ENCODE measurements at places on chromosomes 5 and 9.

GRCh38 chr5:72611118-72611730 is 104.0 kb upstream of the ZNF366 start:
- DNase-seq, result peak; percentile 3

DNA sequence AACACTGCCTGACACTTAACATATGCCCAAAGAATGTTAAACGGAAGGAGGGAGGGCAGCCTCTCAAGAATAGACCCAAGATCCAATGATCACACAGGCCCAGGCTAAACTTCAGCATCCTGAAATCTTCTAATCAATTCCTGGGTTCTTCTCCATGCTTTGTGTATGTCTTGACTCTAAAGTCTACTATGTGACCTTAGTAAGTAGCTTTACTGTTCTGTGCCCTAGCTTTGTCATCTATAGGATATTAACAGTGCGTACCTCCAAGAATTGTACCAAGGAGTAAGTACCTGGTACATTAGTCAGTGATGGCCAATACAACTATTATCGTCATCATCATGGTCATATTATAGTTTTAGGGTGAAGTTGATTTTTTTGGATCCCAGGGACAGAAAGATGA is 96.6 kb downstream of the SGCD start:
- no peak for DNase-seq

GRCh38 chr5:37918424-37918823 is 78.6 kb upstream of the GDNF start:
- DNase-seq, result no peak

- no peak for DNase-seq
Measured at GRCh38 chr5:58369513-58370190, 90.2 kb downstream of the PLK2 start.

GRCh38 chr9:111630182-111630963 is 761 bp upstream of the DNAJC25 start:
- no peak for DNase-seq

DNA sequence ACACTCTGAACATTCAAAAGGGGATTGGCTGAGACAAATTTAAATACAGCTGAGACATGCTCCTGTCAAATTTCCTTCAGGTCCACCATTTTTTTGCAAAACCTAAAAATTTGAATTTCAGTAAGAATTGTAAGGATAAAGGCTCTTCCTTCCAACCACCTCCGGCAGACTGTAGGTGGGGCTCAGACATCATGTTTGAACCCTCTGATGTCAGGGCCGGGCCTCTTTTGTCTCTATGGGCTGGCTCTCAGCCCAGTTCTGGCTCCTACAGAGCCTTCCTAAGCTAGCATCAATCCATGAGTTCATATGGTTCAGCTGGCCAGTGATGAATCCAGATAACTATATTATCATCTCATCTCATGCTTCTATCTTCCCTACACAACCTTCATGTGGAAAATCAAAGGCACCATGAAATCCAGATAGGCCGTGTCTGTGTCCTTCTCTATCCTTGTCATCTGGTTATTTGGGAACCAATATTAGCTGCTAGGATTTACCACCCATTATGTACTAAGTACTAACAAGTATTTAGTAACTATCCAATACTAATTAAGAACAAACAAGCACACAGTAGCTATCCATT is 44.2 kb downstream of the NIPSNAP3B start:
- DNase-seq, result no peak

DNA sequence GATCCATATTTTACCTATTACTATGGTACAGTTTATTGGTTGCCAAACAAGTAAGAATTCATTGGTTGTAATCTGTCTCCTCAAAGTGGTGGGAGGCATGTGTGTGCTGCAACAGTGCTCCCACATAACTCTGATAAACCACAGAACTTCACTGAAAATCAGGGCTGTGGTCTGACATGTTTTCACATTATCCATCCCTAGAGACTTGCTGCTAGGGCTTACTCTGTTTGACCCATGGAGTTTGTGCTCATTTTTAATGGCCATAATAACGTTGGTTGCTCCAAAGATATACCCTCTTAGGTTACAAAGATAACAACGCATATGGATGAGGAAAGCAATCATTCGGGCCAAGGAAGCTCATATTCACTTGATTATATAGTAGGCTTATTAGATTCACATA is 37.0 kb downstream of the HACD4 start:
- no peak for DNase-seq

DNA sequence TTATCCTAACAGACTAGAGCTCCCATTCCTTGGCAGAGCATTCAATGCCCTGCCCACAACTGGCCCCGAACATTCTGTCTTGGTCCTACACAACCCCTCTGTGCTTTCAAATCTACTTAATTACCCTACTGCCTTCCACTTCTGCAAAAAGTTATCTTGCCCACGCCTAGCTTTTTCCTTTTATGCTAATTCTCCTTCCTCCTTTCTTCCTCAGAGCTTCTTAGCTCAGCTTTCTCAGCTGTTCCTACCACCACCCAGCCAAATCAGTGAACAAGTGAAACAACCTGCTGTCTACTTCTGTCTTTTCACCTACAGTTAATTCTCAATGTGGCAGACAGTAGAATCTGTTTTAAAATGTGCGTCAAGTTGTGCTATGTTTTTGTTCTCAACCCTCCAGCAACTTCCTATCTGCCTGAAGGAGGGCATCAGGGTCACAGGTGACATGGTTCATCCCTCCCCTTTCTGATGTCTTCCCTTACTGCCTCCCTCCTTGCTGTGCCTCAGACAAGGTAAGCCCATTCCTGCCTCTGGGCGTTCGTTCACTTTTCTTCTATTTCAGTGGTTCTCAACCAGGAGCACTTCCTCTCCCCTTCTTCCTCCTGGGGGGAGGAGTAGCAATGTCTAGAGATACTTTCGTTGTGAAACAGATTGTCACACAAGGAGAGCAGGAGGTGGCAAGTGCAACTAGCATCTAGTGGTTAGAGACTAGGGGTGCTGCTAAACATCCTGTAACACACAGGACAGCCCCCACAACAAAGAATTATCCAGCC is 1.3 kb upstream of the REEP5 start:
- DNase-seq, result no peak

All from activated T-helper 9 cell treated with anti-CD3 and anti-CD28 coated beads, Interleukin-2, amount 50 U/mL, for 16 hours (primary cell).